ENCODE measurements at places on chromosomes 2 and 18. TPM values are rescaled to one million over a fixed set of nuclear protein-coding genes. Genes with fewer than 3 reads are reported as not detected.

PDCD1 gene
- not detected for total RNA-seq

UGT1A6 gene
- not detected for total RNA-seq

KIAA2012 gene
- not detected for total RNA-seq

RGPD4 gene
- not detected for total RNA-seq

NEB gene
- total RNA-seq = under 0.01 TPM

MLPH gene
- total RNA-seq = 5.4 TPM

DOK1 gene
- 22.7 TPM for total RNA-seq

WNT6 gene
- not detected for total RNA-seq

PLCD4 gene
- 7.6 TPM for total RNA-seq

ERCC3 gene
- 31.1 TPM for total RNA-seq

BOLL gene
- total RNA-seq = not detected

FOXI3 gene
- total RNA-seq = not detected

TMEM182 gene
- total RNA-seq = 2.1 TPM

TSGA10 gene
- total RNA-seq = 3.3 TPM

SYT4 gene
- total RNA-seq = not detected

ARHGAP25 gene
- 0.47 TPM for total RNA-seq

CPO gene
- 0.17 TPM for total RNA-seq

LBX2 gene
- total RNA-seq = 3.8 TPM

ATP5MC3 gene
- 99.9 TPM for total RNA-seq

DUSP11 gene
- 17.0 TPM for total RNA-seq

SLC11A1 gene
- 0.26 TPM for total RNA-seq

SDC1 gene
- total RNA-seq = 8.0 TPM

ANTXR1 gene
- 31.8 TPM for total RNA-seq

EGR4 gene
- under 0.01 TPM for total RNA-seq

RAB17 gene
- 0.17 TPM for total RNA-seq

MC4R gene
- not detected for total RNA-seq

EPB41L3 gene
- total RNA-seq = 91.1 TPM

LIPG gene
- 0.17 TPM for total RNA-seq

SEPTIN10 gene
- total RNA-seq = 101 TPM

ERMN gene
- not detected for total RNA-seq

CXCR1 gene
- total RNA-seq = not detected

HRH4 gene
- under 0.01 TPM for total RNA-seq

Data from bronchial smooth muscle cell (primary cell).